Activated CD8-positive, alpha-beta memory T cell treated with anti-CD3 and anti-CD28 coated beads, Interleukin-2, amount 10 ng/mL, durations not matched to agents 7 days and 5 days (primary cell): ENCODE measurements at places on chromosomes 4 and X. TPM values are rescaled to one million over a fixed set of nuclear protein-coding genes. Genes with fewer than 3 reads are reported as not detected.

DNA sequence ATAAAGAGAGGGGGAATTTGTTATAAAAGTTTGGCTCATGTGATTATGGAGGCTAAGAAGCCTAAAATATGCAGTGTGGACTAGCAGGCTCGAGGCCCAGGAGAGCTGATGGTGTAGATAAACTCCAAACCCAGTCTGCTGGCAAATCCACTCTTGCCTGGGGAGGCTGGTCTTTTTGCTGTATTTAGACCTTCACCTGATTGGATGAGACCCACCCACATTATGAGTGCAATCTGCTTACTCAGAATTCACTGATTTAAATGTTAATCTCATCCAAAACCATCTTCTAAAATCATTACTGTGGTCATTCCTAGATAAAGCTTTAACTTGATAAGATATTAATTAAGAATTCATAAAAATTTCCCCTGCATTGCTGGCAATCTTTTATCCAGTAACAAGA, 473.2 kb downstream of the TMA16 start:
- DNase-seq = no peak

The TIMM8A gene
- 16.7 TPM for total RNA-seq

- no peak for DNase-seq
Observed at GRCh38 chrX:139287155-139287924, 243.2 kb upstream of the F9 start.

DNA sequence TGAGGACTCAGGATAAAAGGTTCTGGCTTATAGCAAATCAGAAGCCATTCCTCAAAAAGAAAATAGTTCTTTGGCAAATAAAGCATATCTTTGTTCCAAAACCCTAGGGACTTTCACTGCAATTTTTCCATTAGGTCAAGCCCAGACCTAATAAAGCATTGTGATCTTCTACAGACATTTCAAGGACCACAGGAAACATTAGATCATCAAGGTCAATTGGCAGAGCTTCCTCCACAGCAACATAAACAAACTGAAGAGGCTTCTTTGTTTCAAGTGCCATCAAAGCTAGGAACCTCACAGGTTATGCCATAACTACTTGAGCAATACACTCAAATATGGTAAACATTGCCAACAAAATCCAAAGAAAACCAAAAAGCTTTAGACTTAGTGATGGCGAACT, 144.9 kb downstream of the ANXA5 start:
- no peak for DNase-seq

DNA sequence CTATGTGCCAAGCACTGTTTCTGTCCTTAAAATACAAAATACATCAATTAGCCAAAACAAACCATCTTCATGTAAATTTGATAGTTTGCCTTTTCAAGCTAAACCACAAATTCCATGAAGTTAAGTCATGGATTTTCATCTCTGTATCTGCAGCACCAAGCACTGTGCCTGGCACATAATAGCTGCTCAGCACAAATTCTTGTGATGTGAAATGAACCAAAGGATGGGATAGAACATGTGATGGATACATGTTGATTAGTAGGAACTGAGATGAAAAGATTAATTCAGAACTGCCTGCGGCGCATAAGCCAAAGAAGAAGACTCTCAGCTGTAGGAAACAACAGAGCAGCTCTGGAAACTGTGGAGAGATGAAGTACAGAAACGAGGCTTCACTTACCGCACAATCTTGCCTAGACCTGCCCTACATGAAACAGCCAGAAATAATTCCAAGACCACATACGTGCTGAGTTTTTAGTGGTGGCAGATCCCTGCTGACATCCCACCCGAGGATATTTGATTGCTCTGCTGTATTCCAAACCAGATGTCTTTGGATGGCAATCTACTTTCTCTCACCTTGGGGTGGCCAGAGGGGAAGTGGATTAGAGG, 40.9 kb upstream of the DCLK2 start:
- no peak for DNase-seq

The ZAR1 gene
- not detected for total RNA-seq
